ENCODE measurements at places on chromosomes 1 and 21. TPM values are rescaled to one million over a fixed set of nuclear protein-coding genes. Genes with fewer than 3 reads are reported as not detected.

CACHD1 gene
- total RNA-seq = 8.7 TPM

- DNase-seq = no peak
Measured at GRCh38 chr1:218772575-218772974, 401.1 kb upstream of the LYPLAL1 start.

GRCh38 chr1:230141797-230142607, 75.0 kb downstream of the GALNT2 start:
- no peak for DNase-seq

GRCh38 chr21:43304206-43304605, 122.7 kb downstream of the SIK1 start:
- no peak for DNase-seq

GRCh38 chr1:153592748-153593147, 20.2 kb downstream of the S100A16 start:
- no peak for DNase-seq

DNA sequence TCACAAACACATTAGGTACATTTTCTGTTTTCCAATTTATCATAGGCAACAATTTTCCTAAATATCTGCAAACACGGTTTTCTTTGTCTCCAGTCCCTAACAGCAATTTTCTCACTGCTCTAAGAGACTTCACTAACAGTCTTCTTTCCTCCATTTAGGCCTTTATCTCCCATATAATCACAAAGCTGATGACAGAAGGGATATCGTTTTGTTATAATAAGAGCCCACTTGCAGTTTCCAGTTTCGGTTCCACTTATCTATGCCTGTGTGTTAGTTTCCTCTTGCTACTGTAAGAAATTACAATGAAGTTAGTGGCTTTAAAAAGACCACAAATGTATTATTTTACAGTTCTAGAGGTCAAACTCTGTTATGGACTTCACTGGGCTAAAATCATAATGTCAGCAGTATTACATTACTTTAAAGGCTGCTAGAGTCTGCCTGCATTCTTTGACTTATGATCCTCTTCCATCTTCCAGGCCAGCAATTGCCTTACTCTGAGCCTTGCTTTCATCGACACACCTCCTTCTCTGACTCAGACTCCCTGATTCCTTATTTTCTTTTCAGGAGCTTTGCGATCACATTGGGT, 549.3 kb downstream of the NCAM2 start:
- DNase-seq = no peak

All from endothelial cell of umbilical vein (primary cell).